Activated B cell treated with CpG ODN at 0.5 μM for 24 hours (primary cell): ENCODE measurements at places on chromosomes 5 and 9. TPM values are rescaled to one million over a fixed set of nuclear protein-coding genes. Genes with fewer than 3 reads are reported as not detected.

- DNase-seq = no peak
- no peak overlapping the region for H3K27ac ChIP-seq
- H3K27me3 ChIP-seq = peaks cover 7% of the 10 kb centered on the region
- H3K4me3 ChIP-seq = no peak overlapping the region
- no peaks in the 10 kb centered on the region for H3K36me3 ChIP-seq
These were observed 65.1 kb upstream of the NMUR2 start for GRCh38 chr5:152470167-152470566.

The TAF1L gene
- not detected in 2 replicates for total RNA-seq

DNA sequence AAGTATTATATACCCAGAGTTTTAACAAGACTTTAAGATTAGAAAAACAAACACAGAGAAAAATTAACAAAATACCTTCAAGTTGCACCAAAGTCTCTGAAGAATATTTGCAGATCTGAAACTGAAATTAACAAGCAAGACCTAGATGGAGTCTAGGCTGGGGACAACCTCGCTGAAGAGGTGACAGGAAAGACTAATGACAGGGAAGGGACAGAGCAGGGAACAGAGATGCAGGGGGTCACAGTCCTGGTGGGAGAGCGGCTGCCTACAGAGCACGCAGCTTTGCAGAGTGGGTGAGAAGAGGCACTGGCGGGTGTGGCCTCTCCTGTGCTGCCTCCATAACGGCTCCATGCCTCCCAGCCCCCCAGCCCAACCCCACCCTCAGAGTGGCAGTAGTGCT, 13.5 kb downstream of the RETREG1 start:
- H3K27ac ChIP-seq = no peak overlapping the region
- peaks cover under 1% of the 10 kb centered on the region for H3K27me3 ChIP-seq
- H3K4me1 ChIP-seq = peaks cover 9% of the 10 kb centered on the region
- H3K4me3 ChIP-seq = no peak overlapping the region
- no peak for DNase-seq

The GMCL2 gene
- total RNA-seq = not detected in 2 replicates

GRCh38 chr5:23466401-23466912, 41.0 kb upstream of the PRDM9 start:
- no peaks in the 10 kb centered on the region for H3K27me3 ChIP-seq
- DNase-seq = no peak
- H3K27ac ChIP-seq = no peak overlapping the region
- H3K36me3 ChIP-seq = no peaks in the 10 kb centered on the region

The ELOVL7 gene
- 0.32 and 0.69 TPM in 2 replicates for total RNA-seq

The GPRIN1 gene
- 2.8 and 3.2 TPM in 2 replicates for total RNA-seq

DNA sequence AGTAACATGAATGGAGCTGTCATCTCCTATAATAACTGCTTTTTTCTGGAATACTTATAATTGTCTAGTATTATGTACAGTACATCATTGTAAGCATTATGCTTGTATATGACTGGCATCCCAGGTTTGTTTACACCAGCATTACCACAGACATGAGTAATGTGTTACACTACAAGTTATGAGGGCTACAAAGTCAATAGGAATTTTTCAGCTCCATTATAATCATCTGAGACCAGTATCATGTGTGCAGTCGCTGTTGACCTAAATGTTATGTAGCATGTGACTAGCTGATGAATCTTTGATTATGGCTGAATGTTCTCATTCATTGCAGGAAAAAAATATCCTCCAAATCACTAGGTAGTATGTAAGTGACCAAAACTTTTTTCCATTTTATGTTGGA, 2.2 kb downstream of the ZCCHC9 start:
- DNase-seq = no peak
- H3K27ac ChIP-seq = no peak overlapping the region
- H3K4me3 ChIP-seq = peak overlapping the region; percentile 16
- no peaks in the 10 kb centered on the region for H3K27me3 ChIP-seq
- H3K4me1 ChIP-seq = peaks cover 32% of the 10 kb centered on the region

GRCh38 chr9:115107701-115108100, 10.3 kb downstream of the TNC start:
- H3K27me3 ChIP-seq = peaks cover 9% of the 10 kb centered on the region
- no peaks in the 10 kb centered on the region for H3K36me3 ChIP-seq
- DNase-seq = no peak
- H3K27ac ChIP-seq = no peak overlapping the region
